ENCODE measurements at places on chromosomes 11 and 22. TPM values are rescaled to one million over a fixed set of nuclear protein-coding genes. Genes with fewer than 3 reads are reported as not detected.

- peaks cover 7% of the 10 kb centered on the region for H3K36me3 ChIP-seq
- H3K4me3 ChIP-seq = no peak overlapping the region
- no peaks in the 10 kb centered on the region for H3K27me3 ChIP-seq
- H3K27ac ChIP-seq = no peak overlapping the region
- DNase-seq = no peak
- H3K4me1 ChIP-seq = no peaks in the 10 kb centered on the region
These were observed 25.3 kb downstream of the CEP295 start for GRCh38 chr11:93686812-93687211.

- H3K27ac ChIP-seq = peak overlapping the region; percentile 100
- peaks cover 28% of the 10 kb centered on the region for H3K36me3 ChIP-seq
- DNase-seq = no peak
- H3K4me1 ChIP-seq = peaks cover 21% of the 10 kb centered on the region
- no peaks in the 10 kb centered on the region for H3K27me3 ChIP-seq
- H3K4me3 ChIP-seq = peak overlapping the region; percentile 93
These were observed 504 bp downstream of the CFL1 start for GRCh38 chr11:65857500-65857852.

- H3K36me3 ChIP-seq = no peaks in the 10 kb centered on the region
- H3K27ac ChIP-seq = no peak overlapping the region
- H3K27me3 ChIP-seq = no peaks in the 10 kb centered on the region
- H3K4me3 ChIP-seq = no peak overlapping the region
- DNase-seq = no peak
These were observed 886.3 kb downstream of the NTM start for GRCh38 chr11:132256528-132257279.

DNA sequence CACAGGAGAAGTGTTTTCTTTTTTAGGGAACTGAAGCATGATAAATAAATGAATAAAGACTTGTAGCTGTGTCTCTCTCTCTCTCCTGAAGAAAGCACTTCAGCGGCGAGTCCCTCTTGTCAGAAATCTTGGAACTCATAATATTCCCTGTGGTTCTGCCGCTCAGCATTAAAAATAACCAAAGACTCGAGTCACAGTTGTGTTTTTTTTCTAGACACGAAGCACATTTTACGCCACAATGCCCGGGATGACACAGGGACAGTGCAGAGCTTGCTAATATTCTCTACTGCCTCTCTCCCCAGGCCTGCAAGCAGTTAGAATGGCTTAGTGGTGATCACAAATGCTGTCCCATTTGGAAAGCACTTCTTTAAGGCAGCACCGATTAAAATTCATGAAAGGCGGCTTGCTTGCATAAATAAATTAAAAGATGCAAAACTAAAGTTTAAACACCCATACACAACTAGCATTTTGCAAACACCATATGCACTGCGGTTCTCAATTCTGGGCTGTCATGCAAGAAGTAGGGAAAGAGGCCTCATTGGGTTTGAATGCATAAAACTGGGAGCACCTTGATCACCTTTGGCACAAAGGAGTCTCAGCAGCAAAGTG, 597.4 kb downstream of the SOX6 start:
- no peak for DNase-seq
- no peaks in the 10 kb centered on the region for H3K36me3 ChIP-seq
- H3K27ac ChIP-seq = no peak overlapping the region

DNA sequence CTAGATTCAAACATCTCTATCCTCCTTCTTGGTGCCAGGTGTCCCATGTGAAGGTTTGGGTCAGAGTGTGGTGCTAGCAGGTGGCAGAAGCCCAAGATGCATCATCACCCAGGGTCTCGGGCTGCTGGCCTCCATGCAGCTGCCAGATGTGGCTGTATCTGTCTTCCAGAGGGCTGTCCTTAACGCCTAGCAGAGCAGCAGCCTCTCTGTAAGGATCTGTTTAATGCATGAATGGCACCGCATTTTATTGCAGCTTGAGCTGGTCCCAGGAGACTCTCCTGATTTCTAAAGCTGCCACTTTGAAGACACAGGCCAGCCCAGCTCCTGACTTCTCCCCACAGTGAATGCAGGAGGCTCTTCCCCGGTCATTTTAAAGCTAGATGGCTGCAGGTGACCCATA, 26.3 kb downstream of the SLC1A2 start:
- peaks cover 25% of the 10 kb centered on the region for H3K4me1 ChIP-seq
- no peak overlapping the region for H3K4me3 ChIP-seq
- no peaks in the 10 kb centered on the region for H3K27me3 ChIP-seq
- H3K36me3 ChIP-seq = no peaks in the 10 kb centered on the region
- no peak overlapping the region for H3K27ac ChIP-seq
- no peak for DNase-seq

DNA sequence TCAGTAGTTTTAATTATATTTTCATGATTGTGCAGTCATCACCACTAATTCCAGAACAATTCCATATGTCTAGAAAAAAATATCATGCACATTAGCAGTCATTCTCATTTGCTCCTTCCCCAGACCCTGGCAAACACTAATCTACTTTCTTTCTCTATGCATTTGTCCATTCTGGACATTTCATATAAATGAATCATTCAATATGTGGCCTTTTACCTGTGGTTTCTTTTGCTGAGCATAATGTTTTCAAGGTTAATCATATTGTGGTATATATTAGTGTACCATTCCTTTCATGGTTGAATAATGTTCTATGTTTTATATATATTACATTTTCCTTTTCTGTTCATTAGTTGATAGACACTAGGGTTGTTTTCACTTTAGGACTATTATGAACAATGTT, 811.1 kb upstream of the RAG2 start:
- H3K36me3 ChIP-seq = no peaks in the 10 kb centered on the region
- no peaks in the 10 kb centered on the region for H3K4me1 ChIP-seq
- DNase-seq = no peak
- H3K27me3 ChIP-seq = no peaks in the 10 kb centered on the region
- no peak overlapping the region for H3K4me3 ChIP-seq

Gene IGHMBP2
- 20.1 TPM for total RNA-seq

Gene EIF3D
- 300 TPM for total RNA-seq

DNA sequence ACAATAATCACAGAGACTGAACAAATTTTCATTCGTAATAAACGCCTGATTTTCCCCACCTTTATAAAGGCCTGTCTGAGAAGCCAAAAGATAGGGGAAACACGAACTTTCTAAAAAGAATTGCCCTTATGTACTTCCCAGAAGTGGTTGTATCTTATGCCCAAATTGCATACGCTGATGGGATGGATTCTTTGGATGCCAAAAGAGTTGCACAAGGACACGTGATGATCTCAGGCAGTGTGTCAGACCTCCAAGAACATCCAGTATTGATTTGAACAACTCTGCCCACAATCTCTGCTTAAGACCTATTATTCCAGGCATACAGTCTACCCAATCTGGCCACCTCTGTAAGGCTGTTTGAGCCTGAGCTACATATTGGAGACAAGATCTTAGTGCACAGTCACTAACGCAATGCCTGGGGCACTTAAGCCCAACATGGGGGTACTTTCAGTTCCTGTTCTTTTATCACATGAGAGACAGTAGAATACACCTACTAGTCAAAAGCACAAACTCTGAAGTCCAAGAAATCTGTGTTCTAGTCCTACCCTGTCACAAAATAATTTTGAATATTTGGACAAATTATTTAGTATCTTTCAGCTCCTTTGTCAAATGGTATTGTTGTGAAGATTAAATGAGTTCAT, 38.9 kb downstream of the OR10A6 start:
- no peak overlapping the region for H3K4me3 ChIP-seq
- H3K36me3 ChIP-seq = no peaks in the 10 kb centered on the region
- DNase-seq = no peak
- no peak overlapping the region for H3K27ac ChIP-seq
- H3K4me1 ChIP-seq = peaks cover 14% of the 10 kb centered on the region

Gene OR10A2
- not detected for total RNA-seq

Gene OR51S1
- not detected for total RNA-seq

- H3K27me3 ChIP-seq = no peaks in the 10 kb centered on the region
- H3K36me3 ChIP-seq = no peaks in the 10 kb centered on the region
- DNase-seq = no peak
- H3K4me3 ChIP-seq = peak overlapping the region; percentile 2
- H3K4me1 ChIP-seq = peaks cover 52% of the 10 kb centered on the region
These were observed 11.8 kb downstream of the UPB1 start for GRCh38 chr22:24506802-24507438.

Gene HEPN1
- total RNA-seq = not detected

DNA sequence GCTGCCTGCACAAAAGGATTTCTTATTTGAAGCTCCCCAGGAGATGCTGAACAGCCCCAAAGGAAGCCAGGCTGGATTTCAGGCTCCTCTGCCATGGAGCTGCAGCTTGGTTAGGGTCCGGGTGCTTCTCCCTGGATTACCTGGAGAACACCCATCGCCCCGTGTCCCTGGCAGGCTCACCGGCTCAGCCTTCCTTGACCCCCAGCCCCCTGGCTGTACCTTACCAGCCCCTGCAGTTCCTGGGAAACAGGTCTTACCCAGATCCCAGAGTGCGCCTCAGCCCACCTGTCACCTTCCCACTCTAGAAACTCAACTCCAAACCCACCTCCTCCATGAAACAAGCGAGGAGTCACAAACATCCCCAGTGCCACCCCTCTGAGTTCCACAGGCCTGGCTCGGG, 45.3 kb upstream of the CD5 start:
- H3K27ac ChIP-seq = no peak overlapping the region
- H3K36me3 ChIP-seq = no peaks in the 10 kb centered on the region
- no peak for DNase-seq
- H3K4me1 ChIP-seq = peaks cover 21% of the 10 kb centered on the region
- no peaks in the 10 kb centered on the region for H3K27me3 ChIP-seq
- no peak overlapping the region for H3K4me3 ChIP-seq

DNA sequence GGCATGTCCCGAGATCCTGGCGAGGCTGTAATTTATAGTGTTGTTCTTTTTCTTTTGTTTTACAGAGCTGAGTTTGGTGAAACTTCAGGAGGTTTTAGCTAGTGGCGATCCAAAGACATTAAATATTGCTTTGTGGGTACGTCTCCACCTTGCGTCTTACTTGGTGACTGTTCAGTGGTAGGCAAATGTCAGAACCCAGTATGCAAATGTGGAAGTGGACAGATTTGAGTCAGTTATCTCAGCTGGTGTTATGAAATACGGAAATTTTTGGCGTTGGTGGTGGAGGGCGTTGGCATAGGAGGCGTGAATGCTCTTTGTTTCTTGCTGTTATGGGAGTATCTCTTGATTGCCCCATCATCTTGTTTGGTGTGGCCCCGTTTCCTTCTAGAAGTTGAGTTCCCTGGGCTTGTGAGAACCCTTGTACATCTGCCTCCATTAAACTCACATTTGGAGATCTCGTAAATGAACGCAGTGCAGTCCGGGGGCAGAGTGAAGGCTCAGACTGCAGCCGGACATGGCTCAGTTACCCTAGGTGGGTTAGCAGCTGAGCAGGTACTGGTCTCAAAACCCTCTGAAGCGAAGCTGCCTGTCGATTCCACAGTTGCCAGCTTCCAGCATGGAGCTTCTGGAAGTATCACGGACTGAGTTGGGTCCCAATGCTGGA, 39.9 kb downstream of the PTPRJ start:
- peak; percentile 66 for DNase-seq
- H3K27me3 ChIP-seq = no peaks in the 10 kb centered on the region
- peak overlapping the region; percentile 42 for H3K4me3 ChIP-seq
- H3K36me3 ChIP-seq = no peaks in the 10 kb centered on the region

DNA sequence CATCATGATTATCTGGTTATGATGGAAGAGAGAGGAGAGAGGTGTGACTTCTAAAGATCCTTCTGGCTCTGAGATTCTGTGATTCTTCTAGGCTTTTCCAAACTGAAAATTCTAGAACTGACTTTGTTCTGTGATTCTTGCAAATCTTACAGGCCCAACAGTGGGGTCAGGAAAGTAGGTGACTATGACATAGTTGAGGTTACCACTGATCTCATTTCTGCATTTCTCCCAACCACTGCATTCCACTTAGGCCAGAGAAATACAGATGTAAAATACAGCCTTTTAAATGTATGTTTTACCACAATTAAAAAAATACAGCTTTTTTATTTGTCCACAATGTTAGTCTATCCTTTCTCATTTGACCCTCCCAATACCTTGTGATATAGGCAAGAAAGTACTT, 83.7 kb downstream of the STIM1 start:
- DNase-seq = no peak
- H3K4me3 ChIP-seq = no peak overlapping the region
- peaks cover 2% of the 10 kb centered on the region for H3K36me3 ChIP-seq
- H3K4me1 ChIP-seq = peaks cover 18% of the 10 kb centered on the region
- H3K27ac ChIP-seq = no peak overlapping the region
- no peaks in the 10 kb centered on the region for H3K27me3 ChIP-seq

Gene APOBEC3B
- 26.3 TPM for total RNA-seq

- H3K27me3 ChIP-seq = no peaks in the 10 kb centered on the region
- H3K4me1 ChIP-seq = no peaks in the 10 kb centered on the region
- no peak overlapping the region for H3K27ac ChIP-seq
- H3K36me3 ChIP-seq = no peaks in the 10 kb centered on the region
- DNase-seq = no peak
- H3K4me3 ChIP-seq = no peak overlapping the region
These were observed 10.4 kb upstream of the EIF3M start for GRCh38 chr11:32573228-32573627.

DNA sequence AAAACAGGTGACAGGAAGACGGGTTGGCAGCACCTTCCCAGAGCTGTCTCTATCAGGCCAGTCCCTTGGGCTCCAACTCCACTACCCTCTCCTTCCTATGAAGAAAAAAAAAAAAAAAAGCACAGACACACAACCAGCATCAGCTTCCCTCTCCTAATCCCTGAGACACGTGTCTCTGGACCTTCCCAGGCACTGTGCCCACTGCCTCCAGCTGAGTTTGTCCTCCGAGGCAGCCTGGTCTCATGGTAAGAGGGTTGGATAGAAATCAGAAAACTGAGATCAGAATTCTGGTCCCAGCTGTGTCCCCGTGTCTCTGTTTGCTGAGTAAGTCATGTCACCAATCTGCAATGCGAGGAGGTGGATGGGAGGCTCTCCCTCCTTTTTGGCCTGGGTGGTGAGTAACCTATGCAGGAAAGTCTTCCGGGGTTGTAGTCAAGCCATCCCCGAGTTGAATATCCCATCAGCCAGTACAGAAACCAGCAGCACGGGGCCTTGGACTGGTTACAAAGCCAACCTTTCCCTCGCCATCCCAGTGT, 193.7 kb upstream of the TBCEL start:
- H3K27ac ChIP-seq = no peak overlapping the region
- H3K36me3 ChIP-seq = no peaks in the 10 kb centered on the region
- peaks cover 4% of the 10 kb centered on the region for H3K4me1 ChIP-seq
- no peaks in the 10 kb centered on the region for H3K27me3 ChIP-seq

DNA sequence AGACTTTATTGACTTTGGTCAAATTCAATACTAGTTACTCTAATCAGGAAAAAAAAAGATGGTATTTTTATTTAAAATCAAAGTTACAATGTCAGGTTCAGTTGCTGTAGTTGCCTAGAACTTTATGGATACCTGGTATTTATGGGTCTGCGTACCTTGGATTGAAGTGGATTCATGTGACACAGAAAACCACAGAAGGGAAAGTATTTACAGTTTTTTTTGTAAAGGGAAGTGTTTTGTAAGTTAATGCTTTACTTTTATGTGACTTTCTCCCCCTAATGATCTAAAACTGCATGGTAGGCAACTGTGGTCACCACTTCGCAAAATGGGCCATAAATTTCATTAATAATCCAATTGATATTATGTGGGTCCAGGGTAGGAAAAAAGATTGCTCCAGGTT, 65.2 kb upstream of the ADA2 start:
- no peaks in the 10 kb centered on the region for H3K27me3 ChIP-seq
- H3K36me3 ChIP-seq = no peaks in the 10 kb centered on the region
- DNase-seq = no peak
- H3K4me3 ChIP-seq = no peak overlapping the region

Gene TBC1D10A
- 22.2 TPM for total RNA-seq

Gene TST
- 20.9 TPM for total RNA-seq
